Inflammatory macrophage treated with lipopolysaccharide for 4 hours (primary cell): ENCODE measurements at places on chromosomes 5 and 9.

DNA sequence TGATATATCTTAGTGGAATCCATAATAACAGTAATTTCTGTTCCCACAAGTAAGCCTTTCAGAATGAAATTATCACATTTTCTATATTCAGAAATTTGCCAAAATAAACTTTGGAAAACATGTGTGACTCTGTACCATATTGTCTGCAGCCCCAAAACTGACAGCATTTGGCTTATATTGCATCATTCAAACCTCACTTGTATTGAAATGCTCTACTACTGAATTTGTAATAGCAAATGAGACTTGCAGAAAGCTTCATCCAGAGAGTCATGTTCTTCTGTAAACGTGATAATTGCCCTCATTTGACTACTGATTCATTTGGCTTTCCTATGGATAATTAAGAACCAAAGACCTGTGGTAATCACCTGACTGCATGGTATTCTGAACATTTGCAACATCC is 1249.5 kb upstream of the CDH18 start:
- DNase-seq, result no peak

DNA sequence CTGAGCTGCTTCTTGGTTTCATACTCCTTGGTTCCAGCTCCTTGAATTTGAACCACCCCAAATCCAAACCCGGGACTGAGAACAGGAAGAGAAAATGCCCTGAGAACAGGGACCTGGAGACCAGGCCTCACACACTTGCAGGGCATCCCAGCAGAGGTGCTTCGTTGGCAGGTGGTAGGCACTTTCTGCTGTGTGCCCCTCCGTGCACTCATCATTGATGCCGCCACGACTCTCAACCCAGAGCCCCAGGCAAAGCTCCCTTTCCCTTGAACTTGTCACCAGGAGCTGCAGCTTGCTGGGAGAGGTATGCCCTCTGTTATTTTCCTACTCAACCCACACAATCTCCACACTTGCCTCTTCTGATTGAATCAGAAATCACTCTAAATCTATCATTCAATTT is 217.8 kb upstream of the IRX1 start:
- DNase-seq, result no peak

DNA sequence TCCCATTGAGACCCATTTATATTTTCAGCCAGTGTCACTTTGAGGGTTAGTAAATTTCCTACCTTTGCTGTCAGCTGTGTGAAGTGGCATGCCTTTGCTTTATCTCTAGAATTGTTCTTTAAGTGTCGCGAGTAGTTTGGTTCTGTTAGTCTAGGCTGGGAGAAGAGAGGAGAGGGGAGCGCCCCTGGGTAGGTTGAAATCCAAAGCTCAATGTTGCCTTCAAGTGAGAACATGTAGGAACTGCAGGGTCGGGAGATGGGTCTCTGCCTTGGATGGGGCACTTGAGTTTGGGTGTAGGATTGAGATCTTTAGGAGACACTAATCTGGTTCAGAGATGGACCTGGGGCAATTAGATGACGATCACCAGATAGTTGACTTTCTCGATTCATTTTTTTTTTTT is 46.3 kb downstream of the STC2 start:
- no peak for DNase-seq

GRCh38 chr9:115291841-115292240 is 173.9 kb upstream of the TNC start:
- no peak for DNase-seq

DNA sequence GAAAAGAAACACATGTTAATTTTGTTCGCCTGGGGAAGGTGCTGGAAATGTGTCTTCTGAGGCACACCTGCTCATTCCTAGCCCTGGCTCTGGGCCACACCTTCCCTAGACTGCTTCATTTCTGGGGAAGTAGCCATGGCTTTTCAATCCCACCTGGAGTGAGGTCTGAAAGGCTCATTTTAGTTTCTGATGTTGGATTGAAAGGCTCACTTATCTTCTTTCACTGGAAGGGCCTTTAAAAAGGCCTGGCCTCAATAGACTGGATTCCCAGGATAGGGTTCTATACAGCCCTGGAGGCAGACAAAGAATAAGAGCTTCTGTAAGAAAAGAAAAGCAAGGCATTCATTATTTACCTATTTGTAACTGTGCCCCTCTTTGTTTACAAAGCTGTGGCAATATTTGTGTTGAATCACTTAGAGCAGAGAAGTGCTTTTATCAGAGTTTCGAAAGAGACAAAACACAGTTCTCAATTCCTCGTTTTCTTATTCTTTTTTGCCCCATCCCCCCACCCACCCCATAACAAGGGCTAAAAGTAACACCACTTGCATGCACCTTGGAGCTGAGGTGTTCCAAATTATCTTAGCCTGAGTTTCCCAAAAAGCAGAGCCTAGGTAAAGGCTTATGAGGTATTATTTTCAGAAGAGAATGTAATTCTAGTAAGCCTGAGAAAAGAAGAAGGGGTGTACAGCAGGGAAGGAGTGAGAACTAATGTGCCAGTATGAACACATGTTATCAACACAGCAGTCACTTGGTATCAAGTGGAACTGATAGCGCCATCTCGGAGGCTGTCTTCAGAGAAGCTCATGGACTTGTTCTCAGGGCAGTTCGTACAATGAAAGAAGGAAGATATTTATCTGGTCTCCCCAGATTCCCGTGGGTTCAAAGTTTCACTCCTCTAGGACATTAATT is 413.1 kb downstream of the KCTD16 start:
- no peak for DNase-seq

- DNase-seq, result no peak
Measured at GRCh38 chr5:52690236-52690768, 97.4 kb upstream of the ITGA1 start.

DNA sequence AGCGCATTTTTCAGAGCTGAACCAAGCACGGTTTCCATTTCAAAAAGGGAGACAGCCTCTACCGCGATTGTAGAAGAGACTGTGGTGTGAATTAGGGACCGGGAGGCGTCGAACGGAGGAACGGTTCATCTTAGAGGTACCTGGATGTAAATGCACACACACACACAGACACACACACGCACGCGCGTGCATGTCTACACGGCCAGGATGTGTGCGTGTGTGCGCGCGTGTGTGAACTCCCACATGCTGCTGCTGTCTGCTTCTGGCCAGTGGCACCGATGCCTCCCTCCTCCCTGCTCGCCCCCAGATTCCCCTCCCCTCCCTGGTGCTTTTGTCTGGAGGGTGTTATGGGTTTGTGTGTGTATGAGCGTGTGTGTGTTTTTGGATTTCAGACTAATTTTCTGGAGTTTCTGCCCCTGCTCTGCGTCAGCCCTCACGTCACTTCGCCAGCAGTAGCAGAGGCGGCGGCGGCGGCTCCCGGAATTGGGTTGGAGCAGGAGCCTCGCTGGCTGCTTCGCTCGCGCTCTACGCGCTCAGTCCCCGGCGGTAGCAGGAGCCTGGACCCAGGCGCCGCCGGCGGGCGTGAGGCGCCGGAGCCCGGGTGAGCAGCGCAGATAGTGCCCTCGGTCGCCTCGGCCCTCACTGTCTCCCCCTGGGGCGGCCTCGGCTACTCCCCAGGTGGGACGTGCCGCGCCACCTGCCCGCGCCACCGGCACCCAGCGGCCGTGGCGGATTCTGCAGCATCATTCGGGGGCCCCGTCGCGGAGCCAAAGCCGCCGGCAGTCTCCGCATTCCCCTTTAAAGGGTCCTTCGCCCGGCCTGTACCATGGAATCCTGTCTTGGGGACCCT is at the start of gene NTRK2:
TSS of gene NTRK2 (plus strand) at position 442 of the 850 bp plus-strand sequence. CDS start 1,020 bp downstream, outside the sequence.
- no peak for DNase-seq

GRCh38 chr9:135796784-135797485 is 95.0 kb downstream of the KCNT1 start:
- DNase-seq, result no peak

- DNase-seq, result no peak
Measured at GRCh38 chr9:130843049-130843908, 8.2 kb downstream of the ABL1 start.

DNA sequence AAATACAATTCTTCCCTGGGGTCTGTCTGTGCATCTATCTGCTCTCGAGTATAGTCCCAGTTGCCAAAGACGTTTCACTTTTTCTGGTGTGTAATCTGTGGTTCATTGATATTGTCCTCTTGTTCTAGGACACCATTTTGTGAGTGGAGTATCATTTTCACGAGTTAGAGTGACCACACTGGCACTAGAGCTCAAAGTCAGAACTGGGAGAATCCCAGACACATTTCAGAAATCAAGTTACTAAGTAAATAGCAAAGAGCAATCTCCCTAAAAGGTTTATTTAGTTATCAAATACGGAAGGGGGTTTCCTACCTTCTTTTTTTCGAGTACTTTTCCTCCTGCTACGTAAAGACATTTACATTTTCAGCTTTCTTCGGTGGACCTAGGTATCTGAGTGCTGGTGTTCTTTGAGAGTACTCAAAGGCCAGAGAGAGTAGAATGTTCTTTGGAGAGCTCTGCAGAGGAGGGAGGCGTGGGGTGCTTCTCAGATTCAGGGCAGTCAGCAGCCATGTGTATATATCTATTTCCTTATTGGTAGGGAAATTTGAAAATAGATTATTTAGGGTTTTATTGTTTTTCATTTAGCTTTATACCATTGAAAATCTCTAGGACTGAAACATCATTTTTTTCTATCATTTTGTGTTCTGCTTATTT is 8.9 kb upstream of the HSPA9 start:
- no peak for DNase-seq

DNA sequence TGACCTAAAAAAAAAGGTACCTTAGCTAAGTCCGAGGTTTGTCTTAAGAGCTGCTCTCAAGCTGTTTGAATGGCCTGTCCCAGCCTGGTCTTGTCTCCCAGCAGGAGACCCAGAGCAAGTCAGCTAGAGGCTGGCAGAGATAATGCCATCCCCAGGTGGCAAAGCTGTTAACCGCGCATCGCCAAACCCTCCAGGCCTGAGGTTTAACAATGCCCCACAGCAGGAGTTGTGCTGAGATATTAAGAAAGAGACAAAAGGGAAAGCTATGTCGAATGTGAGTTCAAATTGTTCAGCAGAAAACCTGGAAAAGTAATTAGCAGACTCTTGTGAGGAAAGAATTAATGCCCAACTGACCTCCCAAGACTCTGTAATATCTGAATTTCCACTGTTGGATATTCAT is 187.1 kb downstream of the FSTL4 start:
- no peak for DNase-seq

- DNase-seq, result no peak
Measured at GRCh38 chr5:178196986-178197385, 7.3 kb upstream of the HNRNPAB start.

DNA sequence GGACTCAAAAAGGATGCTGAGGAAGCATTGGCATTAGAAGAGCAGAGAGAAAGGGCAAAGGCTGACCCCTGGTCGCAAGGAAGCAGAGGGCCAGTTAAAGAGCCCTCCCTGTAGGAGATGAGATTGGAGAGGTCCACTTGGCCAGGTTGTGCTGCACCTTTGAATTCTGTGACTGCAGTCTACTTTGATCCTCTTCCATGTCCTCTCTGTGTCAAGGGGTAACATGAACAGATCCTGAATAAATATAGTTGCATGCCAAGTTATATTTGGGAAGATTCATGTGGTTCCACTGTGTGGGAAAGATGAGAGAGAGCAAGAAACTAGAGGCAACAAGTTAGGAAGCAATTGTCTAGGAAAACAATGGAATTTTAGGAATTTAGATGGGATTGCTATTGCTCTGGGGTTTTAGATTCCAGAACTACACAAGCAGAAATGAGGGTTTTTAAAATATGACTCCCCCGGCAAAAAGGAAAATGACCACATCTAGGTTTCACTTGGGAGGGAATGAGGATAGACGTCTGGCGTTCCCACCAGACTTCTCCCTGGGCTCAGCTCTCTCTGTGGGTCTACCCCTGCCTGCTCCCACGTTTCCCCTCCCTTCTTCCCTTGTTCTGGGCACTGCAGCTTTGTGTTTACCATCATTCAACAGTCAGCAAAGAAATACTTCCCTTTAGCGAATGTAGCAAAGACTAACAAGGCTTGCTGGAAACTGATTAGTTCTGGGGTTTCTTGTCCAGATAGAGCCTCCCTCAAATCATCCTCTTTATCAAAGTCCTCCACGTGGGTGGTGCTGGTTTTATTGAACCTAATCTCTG is 63.6 kb downstream of the SNX18 start:
- peak; percentile 12 for DNase-seq

DNA sequence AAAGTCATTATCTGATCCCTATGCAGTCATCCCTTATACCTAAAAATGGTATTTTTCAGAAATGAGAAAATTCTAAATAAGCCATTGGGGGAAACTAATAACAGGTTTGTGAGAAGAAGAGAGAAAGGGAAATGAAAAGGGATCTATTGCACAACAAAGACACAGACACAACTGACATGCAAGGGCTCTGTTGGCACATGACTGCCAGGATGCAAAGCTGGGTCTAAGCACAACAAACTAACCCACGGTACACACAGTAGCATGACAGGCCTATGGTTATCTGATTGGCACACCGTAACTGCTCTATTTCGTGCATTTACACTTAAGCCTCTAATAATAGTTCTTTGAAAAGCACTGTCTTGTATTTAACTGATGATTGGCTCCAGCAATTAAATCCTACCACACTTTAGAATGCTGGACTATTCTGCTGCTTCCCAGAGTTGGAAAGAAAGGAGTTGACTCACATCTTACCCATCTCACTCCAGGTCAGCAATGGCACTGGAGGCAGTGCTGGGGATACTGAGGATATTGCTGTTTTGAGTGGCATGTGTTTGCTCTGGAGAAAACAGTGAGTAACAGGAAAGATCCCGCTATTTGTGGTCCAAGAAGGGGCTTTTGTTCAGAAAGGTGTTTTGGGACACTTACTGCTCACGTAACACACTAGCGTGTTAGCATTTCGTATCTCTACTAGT is 328.3 kb downstream of the GLIS3 start:
- peak; percentile 62 for DNase-seq

- no peak for DNase-seq
Measured at GRCh38 chr5:933251-933861, 40.7 kb downstream of the TRIP13 start.

- DNase-seq, result peak; percentile 39
Measured at GRCh38 chr9:77011973-77012821, 7.3 kb upstream of the FOXB2 start.

DNA sequence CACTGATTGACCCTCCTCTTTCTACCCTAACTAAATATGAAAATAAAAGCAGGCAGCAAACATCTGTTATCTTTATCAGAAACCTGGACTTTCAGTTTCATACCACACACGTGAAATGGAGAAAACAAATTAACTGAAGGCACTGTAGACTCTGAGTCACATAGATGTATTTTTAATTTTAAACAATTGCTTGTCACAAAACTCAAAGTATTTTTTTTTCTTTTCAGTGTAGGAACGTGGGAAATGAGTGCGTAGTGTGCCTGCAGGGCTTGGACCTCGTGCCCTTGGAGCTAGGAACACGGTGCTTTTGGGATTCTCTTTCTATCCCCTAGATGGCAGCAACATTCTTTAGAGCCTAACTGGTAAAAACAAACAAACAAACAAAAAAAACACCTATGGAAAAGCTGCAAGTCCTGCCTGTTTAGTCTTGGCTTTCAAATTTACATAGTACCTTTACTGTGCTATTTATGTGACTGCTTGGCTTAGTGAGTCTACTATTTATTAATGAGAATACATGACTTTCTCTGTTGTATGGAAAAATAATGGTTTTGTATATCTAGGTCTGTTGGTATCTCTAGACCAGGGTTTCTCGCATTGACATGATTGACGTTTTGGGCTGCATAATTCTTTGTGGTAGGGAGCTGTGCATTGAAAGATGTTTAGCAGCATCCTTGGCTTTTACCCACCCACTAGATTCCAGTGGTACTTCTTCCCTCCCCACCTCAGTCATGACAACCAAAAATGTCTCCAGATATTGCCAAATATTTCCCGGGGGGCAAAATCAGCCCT is 16.8 kb upstream of the ACTBL2 start:
- DNase-seq, result peak; percentile 24
